ENCODE measurements at places on chromosomes 5 and 9.

- DNase-seq: no peak
Observed at GRCh38 chr9:116380496-116380995, 227.0 kb downstream of the PAPPA start.

DNA sequence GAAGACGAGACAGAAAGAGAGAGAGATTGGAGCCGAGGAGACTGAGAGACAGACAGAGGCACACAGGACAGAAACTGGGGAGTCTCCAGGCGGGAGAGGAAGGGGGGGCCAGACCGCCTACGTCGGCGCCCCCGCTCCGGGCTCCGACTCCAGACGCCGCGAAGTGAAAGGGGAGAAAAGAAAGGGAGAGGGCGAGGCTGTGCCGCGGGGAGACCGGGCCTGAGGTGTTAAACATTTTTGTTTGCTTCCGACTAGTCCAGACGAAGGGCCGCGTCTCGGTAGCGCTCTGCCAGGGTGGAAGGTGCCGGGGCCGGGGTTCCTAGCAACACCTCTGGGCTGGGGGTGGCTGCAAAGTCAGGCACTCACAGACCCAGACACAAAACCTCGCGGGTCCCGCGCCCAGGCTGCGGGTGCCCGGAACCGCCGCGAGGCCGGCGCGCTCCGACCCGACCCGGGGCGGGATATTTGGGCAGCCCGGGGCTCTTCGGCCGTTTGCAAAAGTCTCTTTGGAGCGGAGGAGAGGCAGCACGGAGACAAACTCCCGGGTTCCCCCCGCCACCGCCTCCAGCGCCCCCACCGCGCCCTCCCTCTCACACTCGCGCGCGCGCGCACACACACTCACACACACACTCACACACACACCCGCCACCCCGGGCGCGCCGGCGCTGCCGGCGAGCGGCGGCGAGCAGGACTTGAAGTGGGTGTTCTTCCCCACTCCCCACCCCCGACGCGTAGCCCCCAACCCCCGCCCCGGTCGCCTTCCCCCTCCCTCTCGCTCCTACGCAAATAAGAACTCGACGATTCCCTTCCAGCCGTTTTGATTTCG is 626 bp upstream of the FST start:
- DNase-seq: peak; percentile 76

DNA sequence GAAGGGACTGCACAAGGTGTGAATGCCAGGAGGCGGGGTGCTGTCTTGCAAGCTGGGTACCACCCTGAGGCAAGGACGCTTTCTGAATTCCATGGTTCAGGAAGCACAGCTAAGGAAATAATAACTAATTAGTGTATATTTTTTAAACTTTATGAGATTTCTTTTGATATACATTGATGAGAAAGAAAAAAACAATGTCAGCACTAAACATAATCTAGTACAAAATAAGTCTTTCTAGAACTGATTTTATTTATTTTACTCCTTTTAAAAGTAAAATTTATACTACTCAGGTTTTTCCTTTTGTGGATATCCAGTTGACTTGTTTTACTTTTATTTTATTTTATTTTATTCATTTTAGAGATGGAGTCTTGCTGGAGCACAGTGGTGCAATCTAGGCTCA is 3.6 kb downstream of the DNAJC21 start:
- no peak for DNase-seq

DNA sequence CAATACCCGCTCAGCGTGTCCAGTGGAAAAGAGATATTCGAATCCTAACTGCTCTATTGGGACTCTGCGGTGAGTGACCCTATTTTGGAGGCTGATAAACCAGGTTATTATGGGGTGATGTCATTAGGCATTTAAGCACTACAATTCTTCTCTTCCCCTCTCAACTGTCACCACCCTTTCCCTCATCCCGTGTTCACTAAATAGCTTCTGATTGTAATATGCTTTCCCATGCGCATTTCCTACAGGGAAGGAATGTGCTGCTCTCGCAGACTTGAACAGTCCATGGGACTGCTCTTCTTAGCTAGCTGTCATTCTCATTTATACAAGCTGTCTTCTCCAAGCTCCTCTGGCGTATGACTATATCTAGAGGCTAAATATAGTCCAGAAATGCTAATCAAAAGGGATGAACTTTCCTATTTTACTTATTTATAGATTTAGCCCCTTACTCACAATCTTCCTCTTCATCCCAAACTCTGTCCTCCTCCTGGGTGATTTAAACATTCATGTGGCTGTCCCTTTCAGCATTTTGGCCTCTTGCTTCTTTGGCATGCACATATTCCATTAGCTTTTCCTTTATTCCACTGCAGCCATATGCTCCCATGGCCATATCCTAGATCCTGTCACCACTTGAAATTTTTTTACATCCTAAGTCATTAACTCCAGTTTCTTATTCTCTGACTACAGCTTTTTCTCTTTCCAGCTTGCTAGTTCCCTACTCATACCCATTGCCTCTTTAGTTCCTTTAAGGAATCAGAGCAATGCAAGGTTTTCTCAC is 39.6 kb upstream of the CSNK1G3 start:
- DNase-seq: no peak

- no peak for DNase-seq
Observed at GRCh38 chr5:82808960-82809359, 268.2 kb downstream of the TMEM167A start.

GRCh38 chr5:28430565-28431178 is 1392.3 kb upstream of the CDH9 start:
- DNase-seq: no peak

DNA sequence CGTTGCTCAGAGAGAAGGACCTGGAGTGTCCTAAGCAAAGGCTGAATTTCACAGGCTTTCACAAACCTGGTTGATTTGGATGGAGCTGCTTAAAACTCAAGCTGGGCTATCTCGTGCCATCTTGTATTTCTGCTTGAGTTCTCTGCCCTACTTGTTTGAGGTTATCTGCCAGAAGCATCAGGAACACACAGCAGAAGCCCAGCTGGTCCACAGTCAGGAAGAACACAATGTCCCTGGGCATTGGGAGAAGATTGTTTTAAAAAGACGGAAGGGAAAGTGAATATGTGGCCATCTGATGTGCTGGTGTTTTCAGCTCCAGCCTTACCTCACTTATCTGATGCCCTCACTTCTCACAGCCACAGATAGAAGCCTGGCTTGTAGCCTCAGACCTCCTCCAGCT is 32.9 kb upstream of the SLC36A1 start:
- no peak for DNase-seq

DNA sequence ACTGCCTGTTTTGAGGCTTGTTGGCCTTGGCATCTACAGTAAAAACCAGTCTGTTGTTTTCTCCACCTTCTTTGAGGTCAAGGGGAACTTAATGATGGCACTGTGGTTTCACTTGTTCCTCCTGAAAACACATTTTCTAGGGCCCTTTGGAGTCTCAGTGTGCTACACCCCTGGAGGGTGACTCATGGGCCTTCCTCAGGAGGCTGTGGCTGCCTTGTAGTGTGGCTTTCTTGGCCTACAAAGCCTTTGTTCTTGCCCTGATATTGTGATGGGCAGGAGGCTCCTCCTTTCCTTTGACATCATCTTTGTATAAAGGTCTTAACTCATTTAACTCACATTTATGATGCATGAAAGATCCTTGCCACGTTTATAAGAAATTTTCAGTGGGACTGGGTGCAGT is 56.3 kb upstream of the GPBP1 start:
- peak; percentile 18 for DNase-seq

Measured in astrocyte of the hippocampus (primary cell).